ENCODE measurements at places on chromosomes 11 and 22. TPM values are rescaled to one million over a fixed set of nuclear protein-coding genes. Genes with fewer than 3 reads are reported as not detected.
A peak's percentile ranks its signal among the peaks of the same experiment; 100 is the strongest.

The MS4A15 gene
- total RNA-seq, result not detected

The ART1 gene
- total RNA-seq, result not detected

The FAM181B gene
- total RNA-seq, result not detected

DNA sequence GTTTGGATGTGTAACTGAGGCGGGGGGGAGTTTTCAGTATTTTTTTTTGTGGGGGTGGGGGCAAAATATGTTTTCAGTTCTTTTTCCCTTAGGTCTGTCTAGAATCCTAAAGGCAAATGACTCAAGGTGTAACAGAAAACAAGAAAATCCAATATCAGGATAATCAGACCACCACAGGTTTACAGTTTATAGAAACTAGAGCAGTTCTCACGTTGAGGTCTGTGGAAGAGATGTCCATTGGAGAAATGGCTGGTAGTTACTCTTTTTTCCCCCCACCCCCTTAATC, 2.3 kb downstream of the MALAT1 start:
- peak overlapping the region; percentile 81 for H3K4me3 ChIP-seq
- DNase-seq, result no peak
- H3K27me3 ChIP-seq, result no peaks in the 10 kb centered on the region
- H3K36me3 ChIP-seq, result peaks cover 17% of the 10 kb centered on the region

- H3K27me3 ChIP-seq, result no peaks in the 10 kb centered on the region
- no peak overlapping the region for H3K4me3 ChIP-seq
- no peak overlapping the region for H3K27ac ChIP-seq
- no peak for DNase-seq
- H3K36me3 ChIP-seq, result no peaks in the 10 kb centered on the region
Observed at GRCh38 chr11:3147257-3147619, 17.9 kb downstream of the OSBPL5 start.

DNA sequence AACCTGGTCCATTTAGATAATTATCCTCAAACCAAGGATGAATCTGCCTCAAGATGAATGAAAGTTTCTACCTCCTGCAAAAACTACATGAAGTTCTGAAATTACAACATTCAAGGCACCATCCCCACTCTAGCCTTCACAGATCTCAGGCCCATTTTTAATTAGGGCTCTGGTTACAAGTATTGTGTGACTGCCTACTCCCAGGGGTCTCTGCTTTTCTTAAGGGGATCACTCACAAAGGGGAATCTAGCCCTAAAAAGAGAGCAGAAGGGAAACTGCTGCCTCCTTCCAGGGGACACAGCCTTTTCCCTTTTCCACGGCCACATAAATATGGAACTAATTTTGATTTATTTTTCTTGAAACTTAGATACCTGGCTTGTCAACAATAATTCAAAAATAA, 17.4 kb upstream of the TMEM135 start:
- no peak overlapping the region for H3K4me3 ChIP-seq
- H3K27me3 ChIP-seq, result no peaks in the 10 kb centered on the region
- H3K27ac ChIP-seq, result no peak overlapping the region
- no peaks in the 10 kb centered on the region for H3K36me3 ChIP-seq
- DNase-seq, result no peak

GRCh38 chr11:44892843-44893242, 57.8 kb downstream of the TP53I11 start:
- H3K4me1 ChIP-seq, result no peaks in the 10 kb centered on the region
- no peaks in the 10 kb centered on the region for H3K27me3 ChIP-seq
- H3K36me3 ChIP-seq, result no peaks in the 10 kb centered on the region
- no peak overlapping the region for H3K27ac ChIP-seq
- no peak for DNase-seq
